ENCODE measurements at places on chromosomes 5 and 9.

DNA sequence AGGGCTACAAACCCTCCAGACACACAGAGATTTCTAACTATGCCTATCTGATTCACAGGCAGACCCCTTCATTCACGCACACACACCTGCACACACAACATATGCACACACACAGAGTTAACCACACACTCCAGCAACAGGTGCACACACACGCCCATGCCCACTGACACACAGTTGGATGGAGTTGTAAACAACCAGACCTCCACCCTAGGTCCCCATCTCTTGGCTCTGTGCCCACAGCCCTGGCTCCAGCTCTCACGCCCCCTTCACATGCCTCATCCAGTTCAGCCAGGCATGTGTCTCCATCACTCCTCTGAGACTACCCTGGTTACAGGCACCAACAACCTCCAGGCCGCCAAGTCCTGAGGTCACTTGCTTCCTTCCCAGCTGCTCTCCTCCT is 61.1 kb downstream of the PSD2 start:
- DNase-seq: no peak

DNA sequence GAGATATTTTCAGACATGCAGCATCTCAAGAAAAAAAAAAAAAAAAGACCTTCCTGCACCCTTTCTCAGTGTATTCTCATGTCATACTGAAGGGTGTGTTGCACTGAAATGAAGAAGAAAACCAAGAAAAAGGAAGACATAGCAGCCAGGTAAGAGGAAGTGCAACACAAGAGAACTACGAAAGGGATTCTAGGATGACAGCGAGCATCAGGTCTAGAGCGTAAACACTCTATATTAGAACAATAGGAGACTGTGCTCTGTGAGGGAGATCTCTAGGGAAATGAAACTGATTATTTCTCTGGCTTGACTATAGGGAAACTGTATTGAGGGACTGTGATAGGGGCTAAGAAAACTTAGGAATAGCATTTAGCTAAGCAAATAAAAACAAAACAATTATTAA is 30.0 kb downstream of the BTF3 start:
- no peak for DNase-seq

DNA sequence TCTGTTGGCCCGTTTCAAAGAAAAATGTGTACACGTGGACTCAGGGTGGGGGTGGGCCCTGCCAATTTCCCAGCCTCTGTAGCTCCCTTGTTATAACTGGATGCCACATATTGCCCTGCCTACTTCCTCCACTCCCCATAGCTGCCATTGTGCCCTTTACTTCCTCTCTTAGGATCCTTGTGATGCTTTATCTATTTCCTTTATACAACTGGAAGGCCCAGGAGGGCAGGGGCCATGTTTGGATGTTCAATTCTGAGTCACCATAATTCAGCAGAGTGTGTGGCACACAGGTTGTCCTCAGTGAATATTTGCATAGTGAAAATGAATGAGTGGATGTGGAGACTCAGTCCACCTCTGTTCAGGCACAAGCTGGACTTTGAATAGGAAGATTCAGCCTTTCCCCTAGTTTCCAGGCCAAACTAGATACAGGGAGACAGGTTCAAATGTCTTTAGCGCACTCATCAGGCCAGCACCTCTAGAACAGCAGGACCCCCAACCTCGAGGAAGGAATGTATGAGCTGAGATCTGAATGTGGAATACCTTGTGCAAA is 10.6 kb upstream of the FEM1C start:
- DNase-seq: no peak

DNA sequence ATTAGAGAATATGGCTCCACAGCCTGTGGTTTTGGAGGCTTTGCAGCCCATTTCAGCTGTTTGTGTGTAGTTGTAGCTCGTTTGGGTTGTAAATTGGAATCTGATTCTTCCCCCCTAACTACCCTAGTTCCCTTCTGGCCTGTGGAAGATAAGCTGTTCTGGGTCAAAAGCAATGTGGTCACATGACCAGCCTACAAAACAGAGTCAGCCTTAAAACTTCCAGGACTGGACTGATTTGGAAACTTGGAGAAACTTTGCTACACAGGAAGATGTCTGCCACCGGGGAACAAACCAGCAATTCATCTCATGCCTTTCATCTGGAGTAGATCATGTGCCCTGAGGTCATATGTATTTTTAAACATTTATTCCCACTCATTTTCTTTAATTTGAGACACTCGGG is 83.8 kb downstream of the DAPK1 start:
- no peak for DNase-seq

DNA sequence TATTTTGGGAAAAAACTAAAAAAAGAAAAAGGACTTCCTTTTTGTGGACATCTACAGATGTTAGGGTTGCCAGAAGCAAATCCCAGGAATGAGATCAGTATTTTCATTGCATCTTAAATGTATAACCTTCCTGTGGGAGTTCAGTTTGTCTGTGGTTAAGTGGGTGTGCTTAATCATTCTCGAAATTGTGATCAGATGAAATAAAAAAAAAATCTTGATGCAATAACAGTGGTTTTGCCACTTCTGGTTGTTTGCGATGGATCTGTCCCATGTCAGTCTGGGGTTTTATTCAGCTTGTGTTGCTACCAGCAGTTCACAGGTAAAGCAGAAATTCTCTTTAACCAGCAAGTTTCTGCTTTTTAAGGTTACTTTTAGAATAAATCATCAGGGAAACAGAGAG is 179.0 kb downstream of the MAN2A1 start:
- peak; percentile 18 for DNase-seq

DNA sequence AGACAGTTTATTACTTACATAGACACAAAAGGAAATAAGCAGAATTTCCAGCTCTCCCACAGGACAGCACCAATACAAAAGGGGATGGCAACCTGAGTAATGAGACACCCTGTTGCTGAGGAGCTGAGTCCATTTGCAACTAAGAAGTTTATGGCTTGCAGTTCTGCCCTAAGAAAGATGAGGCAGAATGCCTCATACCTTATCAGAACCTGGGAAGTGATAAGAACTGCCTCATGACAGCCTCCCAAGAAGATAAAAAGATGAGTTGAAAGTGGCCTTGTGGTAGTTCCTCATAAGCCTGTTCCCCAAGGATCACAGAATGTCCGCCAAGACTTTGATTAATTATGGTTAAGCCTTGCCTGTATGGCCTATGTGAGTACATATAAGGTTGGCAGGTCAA is 41.7 kb downstream of the ZMAT2 start:
- DNase-seq: no peak

DNA sequence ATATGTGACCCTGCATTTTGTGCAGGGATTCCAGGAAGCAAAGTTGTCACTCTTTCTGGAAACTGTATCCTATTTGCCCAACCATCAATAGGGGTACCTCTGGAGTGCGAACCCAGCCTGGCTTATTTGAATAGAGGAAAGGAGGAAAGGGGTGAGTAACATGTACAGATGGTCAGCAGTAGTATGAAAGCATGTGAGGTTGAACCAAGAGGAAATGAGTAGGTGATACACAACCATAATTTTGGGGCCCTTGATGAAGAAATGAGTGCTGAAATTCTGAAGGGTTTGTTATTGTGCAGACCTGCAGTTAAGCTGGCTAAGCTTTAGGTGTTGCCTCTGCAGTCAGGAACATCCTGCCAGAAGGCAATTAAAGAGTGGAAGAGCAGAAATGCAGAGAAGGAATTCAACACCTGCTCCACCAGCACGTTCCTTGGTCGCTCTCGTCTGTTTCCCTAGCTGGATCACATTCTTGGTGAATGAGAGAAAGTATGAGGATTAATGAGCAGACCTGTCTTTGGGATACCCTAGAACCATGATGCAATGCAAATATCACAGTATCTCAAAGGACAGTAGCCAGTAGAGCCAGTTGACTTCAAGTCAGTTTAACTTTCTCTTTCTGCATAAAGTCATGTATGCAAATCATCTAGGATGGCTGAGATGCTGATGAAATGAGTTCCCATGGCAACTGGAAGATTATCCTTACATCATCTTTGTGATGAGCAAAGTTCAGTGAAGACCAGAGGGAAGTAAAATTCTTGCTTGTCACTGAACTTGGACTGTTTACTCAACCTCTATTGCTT is 13.2 kb upstream of the IL12B start:
- no peak for DNase-seq

GRCh38 chr9:68513385-68513784 is 27.3 kb downstream of the TMEM252 start:
- DNase-seq: no peak

DNA sequence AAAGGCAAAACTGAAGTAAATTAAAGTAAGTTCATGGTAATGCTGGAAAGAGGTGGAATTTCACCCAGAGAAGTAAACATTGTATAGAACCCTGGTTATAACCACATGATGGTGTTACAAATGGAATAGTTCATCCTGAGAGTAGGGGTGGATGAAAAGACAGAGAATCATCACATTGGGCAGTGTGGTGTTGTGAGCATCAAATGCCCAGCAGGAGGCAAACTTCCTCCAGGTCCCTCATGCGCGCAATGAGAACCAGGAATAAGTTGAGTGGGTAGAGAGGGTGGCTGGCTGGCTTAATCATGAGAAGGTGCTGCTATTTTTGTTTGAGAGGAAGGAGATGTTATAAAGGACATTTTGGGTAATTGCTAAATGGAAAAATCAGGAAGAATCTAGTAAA is 163.3 kb upstream of the HMHB1 start:
- DNase-seq: no peak

DNA sequence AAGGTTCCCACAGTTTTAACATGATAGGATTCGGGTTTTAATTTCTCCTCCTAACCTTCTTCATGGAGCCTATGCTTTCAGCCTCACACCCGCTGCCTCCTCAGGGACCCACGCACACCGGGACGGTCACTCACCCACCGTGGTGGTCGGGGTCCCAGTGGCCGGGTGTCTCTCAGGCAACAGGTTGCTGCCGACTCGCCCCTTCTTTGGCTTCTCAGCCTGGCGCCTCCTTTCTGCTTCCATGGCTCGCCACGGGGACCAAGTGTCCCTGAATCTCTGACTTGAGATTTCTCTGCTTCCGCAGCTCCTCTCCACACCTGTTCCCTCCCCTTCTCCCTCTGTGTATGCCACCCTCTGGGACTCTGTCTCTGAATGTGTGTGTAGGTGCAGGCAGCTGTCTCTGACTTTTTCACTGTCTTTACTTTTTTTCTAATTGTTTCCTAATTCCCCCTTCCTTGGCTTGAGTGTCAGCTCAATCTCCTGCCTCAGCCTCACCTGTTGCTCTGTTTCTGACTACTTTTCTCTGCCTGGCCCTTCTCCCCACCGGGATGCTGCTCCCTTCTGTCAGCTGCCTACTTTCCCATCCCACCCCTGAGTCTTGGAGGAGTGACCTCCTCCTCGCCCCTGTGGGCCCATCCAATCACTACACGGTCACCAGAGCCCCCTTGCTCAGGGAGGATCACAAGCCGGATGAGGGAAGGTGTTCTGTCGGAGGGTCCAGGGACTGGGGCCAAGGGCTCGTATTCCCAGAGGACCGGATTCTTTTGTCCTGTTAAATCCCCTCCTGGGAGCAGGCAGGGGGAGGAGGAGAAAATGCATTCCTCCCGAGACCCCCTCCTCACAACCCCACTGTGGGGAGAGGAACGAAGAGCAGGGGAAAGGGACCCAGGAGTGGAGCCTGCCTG is at the start of gene PROP1:
Gene PROP1 (minus strand): TSS at position 552 of the 905 bp plus-strand sequence. CDS start 309 bp downstream, at position 243.
- no peak for DNase-seq

GRCh38 chr9:107707915-107708441 is 218.4 kb upstream of the KLF4 start:
- peak; percentile 46 for DNase-seq

DNA sequence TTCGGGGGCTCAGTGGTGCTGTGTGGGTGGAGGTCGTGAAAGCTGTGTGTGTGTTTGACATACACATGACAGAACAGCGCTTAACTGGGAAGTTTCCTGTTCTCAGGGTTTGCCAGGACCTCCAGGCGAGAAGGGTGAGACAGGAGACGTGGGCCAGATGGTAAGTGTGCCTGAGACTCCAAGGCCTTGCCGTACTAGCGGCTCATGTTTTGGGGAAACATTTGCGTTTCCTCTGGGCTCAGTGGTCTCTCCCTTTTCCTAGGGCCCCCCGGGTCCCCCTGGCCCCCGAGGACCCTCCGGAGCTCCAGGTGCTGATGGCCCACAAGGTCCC is 68.3 kb upstream of the FCN2 start:
- DNase-seq: no peak

DNA sequence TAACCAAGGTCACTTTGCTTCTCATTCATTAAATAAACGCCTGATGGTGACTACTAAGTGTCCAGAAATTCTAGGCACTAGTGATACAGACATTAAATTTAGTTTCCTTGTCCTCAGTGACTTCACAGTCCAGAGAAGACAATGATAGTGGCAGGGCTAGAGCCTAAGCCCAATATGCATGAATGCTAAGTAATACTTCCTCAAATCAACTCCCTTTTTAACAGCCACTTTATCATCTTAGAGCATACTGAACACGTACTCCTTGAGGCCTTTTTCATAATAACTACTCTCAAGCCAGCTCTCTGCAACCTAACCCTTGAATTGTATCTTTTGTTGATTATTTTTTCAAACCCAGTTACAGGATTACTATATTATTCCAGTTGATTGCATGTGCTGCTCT is 74.1 kb downstream of the STX17 start:
- DNase-seq: no peak
